ENCODE measurements at places on chromosomes 11 and 22.

DNA sequence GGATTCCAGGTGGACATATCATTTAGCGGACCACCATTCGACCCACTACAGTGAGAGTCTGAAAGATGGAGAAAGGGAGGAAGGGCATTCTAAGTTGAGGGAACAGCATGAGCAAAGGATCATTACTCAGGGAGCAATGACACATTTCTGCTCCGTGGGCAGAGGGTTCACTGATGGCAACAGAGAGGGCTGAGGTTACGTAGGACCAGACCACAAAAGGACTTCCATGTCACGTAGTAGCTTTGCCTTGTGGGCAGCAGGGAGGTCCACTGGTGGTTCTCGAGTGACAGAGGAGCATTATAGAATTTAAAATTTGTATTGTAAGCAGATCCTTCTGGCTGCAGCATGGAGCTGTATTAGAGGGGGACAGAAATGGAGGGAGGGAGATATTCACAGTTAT lies 109.7 kb upstream of the NAV2 start:
- no peak for DNase-seq
- no peak overlapping the region for H3K27ac ChIP-seq
- no peaks in the 10 kb centered on the region for H3K27me3 ChIP-seq
- no peak overlapping the region for H3K4me3 ChIP-seq
- H3K4me1 ChIP-seq, result peaks cover 4% of the 10 kb centered on the region
- no peaks in the 10 kb centered on the region for H3K36me3 ChIP-seq

GRCh38 chr11:110874437-110875030 lies 162.3 kb upstream of the ARHGAP20 start:
- no peak overlapping the region for H3K4me3 ChIP-seq
- no peaks in the 10 kb centered on the region for H3K4me1 ChIP-seq
- no peaks in the 10 kb centered on the region for H3K36me3 ChIP-seq
- H3K27ac ChIP-seq, result no peak overlapping the region

GRCh38 chr11:34921156-34921555 lies 4.7 kb downstream of the PDHX start:
- H3K36me3 ChIP-seq, result peaks cover 26% of the 10 kb centered on the region
- H3K4me1 ChIP-seq, result no peaks in the 10 kb centered on the region
- H3K27ac ChIP-seq, result no peak overlapping the region
- no peaks in the 10 kb centered on the region for H3K27me3 ChIP-seq
- DNase-seq, result no peak

- H3K4me3 ChIP-seq, result no peak overlapping the region
- no peak overlapping the region for H3K27ac ChIP-seq
- H3K27me3 ChIP-seq, result no peaks in the 10 kb centered on the region
- no peak for DNase-seq
- H3K4me1 ChIP-seq, result no peaks in the 10 kb centered on the region
- no peaks in the 10 kb centered on the region for H3K36me3 ChIP-seq
Observed at GRCh38 chr11:131002145-131002544, 85.9 kb upstream of the SNX19 start.

- no peaks in the 10 kb centered on the region for H3K4me1 ChIP-seq
- no peak overlapping the region for H3K27ac ChIP-seq
- DNase-seq, result no peak
- H3K27me3 ChIP-seq, result no peaks in the 10 kb centered on the region
Observed at GRCh38 chr11:97548280-97548679, 1158.5 kb downstream of the JRKL start.

GRCh38 chr11:70353900-70354568 lies 44.3 kb upstream of the CTTN start:
- no peaks in the 10 kb centered on the region for H3K4me1 ChIP-seq
- H3K27ac ChIP-seq, result no peak overlapping the region

DNA sequence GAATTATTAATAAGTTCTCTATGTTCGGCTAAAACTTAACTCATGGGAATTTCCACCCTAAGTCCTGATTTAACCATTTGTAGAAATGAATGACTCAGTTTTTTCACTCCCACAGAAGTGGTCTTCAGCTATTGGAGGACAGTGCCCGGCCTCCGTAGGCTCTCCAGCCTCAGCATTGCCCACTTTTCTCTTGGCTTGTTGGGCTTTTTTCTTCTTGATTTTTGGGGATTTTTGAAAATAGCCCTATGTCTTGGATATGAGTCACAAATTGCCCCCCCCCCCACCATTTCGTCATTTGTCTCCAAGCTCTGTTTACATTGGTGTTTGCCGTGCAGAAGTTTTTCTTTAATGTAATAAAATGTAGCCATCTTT lies 66.7 kb downstream of the PACS1 start:
- no peak for DNase-seq
- no peaks in the 10 kb centered on the region for H3K27me3 ChIP-seq
- no peaks in the 10 kb centered on the region for H3K4me1 ChIP-seq
- H3K27ac ChIP-seq, result no peak overlapping the region
- no peaks in the 10 kb centered on the region for H3K36me3 ChIP-seq

DNA sequence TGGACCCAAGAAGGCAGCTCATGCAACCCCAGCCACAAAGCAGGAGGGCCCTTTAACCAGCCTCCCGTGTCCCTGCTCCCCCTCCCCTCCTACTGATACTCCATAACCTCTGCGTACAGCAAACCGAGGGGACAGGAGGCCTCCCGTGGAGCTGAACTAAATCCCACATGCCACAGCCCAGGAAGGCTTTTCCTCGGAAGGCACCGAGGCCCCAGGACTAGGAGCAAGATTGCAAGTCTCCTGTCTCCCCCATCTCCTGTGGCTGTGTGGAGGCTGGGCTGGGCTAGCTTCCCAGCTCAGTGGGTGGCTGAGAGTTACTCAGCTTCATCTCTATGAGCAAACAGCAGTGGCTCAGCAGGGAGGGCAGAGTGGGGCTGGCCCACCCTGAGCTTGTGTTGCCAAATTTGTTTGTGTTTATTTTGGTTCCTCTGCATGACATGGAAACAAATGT lies 62.7 kb upstream of the NECTIN1 start:
- DNase-seq, result peak; percentile 6
- peaks cover 36% of the 10 kb centered on the region for H3K4me1 ChIP-seq
- H3K36me3 ChIP-seq, result no peaks in the 10 kb centered on the region
- H3K27me3 ChIP-seq, result no peaks in the 10 kb centered on the region

Measured in neuronal stem cell (in vitro differentiated cells).